IPS DF 6.9 (cell line): ENCODE measurements at places on chromosomes 7 and 10.

GRCh38 chr10:47264797-47265281 lies 35.2 kb upstream of the GDF10 start:
- DNase-seq, result no peak

DNA sequence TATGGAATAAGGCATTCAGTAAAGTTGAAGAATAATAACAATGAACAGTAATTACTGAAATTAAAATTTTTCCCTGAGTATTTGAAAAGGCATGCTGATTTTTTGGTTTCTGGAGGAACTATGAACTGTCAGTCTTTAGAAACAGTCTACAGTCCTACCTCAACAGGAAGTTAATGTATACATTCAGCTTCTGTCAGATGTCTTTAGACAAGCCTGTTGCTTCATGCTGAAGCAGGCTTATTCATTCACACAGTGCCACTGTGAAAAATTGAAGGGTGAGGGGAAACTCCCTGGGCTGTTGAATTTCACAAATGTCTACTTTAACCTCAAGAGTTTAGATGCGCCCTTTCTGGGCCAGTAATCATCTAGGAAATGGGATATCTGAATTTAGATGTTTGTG lies 3.5 kb downstream of the NRF1 start:
- DNase-seq, result no peak

- DNase-seq, result no peak
Measured at GRCh38 chr10:56258378-56258777, 102.7 kb downstream of the ZWINT start.

DNA sequence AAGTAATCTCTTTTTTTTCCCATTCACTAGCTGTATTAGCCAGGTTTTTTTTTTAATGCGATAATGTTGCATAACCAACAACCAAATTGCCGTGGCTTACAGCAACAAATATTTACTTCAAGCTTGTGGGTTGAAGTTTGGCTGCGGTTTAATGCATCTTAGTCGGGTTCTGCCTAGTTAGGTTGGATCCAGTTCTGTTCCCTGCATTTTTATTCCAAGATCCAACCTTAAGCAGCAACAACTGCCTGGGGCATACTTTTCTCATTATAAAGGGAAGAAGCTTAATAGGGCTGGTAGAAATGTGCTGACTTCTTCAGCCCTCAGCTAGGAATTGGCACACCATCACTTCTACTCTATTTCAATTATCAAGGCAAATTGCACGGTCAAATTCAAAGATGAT lies 1115.5 kb upstream of the AUTS2 start:
- no peak for DNase-seq

DNA sequence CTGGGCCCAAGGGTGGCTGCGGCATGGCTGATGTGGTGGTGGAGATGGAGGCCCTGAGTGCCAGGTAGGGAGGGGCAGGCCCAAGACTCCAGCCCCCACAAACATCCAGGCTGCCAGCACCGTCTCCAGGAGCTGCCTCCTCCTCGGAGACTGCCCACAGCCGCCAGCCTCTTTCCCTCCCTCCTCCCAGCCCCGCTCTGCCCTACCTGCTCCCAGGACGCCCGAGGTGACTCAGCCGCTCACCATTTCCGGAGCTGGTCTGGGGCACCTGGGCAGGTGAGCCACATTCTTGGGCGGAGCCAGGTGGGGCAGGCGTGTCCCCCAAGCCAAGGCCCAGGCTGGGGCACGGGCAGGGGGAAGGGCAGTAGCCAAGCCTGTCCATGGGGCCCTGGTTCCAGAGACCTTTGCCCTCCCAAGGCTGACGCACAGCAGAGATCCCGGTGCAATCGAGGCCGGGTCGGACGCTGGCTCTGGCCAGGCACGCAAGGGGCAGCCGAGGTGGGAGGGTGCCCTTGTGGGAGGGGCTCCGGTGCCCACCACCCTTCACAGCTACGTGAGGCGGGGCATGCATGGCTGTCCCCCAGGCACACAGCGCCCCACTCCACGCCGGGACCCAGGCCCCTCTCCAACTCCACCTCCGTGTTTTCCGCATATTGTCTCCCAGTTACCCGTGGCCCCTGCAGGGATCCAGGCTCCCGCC lies 8.8 kb downstream of the ADAP1 start:
- peak; percentile 78 for DNase-seq

DNA sequence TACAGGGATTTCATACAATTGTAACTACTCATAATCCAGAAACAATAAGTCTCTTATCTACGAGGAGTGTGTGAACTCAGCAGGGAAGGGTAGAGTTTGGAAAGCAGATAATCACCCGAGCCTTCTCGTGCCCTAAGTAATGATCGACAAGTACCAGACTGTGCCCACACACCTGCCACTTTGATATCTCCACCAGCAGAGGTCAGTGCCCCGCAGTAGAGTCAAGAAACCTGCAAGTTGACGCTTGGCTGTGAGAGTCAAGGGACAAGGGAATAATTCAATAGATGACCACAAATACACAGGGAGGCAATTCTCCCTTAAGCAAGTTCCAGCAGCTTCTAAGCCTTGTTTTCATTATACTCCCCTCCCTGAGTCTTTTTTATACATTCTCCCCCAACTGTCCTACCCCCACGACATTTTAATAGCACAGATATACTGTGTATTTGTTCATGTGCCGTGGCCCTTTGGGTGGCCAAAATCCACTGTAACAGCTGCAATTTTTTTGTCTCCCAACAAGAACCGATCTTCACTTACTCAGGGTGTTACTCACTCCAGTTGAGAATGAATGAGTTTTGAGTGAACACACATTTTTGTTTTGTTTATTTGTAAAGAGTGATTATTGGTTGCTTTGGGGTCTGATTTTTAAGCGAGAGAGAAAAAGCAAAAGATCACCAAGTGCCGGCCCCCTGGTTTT lies 106.9 kb upstream of the RHEB start:
- no peak for DNase-seq

- DNase-seq, result no peak
Measured at GRCh38 chr10:103905441-103905840, 12.5 kb downstream of the STN1 start.

GRCh38 chr7:151722533-151722932 lies 154.4 kb downstream of the PRKAG2 start:
- DNase-seq, result no peak

DNA sequence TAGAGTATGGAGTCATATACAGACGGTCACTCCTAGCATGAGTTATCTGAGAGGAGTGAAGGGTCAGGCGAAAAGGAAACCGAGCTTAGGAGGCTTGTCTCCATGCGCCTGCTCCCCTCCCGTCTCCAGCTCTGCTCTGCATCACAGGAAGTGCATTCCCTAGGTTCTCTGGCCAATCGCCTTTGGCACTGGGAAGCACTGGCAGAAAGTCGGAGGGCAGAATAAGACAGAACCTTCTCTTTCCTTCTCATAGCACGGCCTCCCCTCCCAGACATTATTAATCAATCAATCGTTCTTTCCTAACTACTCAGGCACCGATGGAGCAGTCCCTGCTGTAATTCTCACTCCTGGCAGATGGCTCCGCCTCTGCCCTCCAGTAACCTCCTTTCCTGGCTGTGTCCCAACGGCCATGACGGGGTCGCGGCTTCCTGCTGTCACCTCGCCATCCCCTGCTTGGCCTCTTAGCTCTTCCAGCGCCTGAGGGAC lies 177.1 kb downstream of the FRMD4A start:
- peak; percentile 7 for DNase-seq

DNA sequence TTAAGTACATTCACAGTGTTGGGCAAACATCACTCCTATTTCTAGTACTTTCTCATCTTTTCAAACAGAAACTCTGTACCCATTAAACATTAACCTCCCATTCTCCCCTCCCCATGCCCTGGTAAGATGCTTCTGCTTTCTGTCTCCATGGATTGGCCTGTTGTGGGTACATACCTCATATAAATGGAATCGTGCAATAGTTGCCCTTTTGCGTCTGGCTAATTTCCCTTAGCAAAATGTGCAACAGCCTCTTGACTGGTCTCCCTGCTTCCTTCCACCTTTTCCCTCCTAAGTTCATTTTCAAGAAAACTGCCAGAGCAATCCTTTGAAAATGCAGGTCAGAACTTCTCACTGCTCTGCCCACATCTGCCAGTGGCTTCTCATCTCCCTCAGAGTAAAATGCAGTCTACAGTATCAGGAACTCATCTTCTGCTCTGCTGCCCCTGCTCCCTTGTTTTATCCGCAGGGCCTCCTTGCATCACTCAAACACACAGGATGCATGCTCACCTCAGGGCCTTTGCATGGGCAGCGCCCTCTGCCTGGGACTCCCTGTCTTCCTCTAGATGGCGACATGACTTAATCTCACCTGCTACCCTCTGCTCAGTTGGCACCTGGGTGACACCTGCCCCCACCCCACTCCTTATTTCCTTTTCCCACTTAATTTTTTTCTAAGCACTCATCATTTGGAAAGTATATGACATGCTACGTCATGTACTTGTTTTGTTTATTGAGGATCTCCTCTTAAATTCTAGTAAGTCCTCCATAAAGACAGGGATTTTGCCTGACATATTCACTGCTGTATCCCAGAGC lies 44.3 kb upstream of the ECHDC3 start:
- no peak for DNase-seq

GRCh38 chr10:42753126-42753506 lies 29.5 kb upstream of the BMS1 start:
- DNase-seq, result peak; percentile 64

DNA sequence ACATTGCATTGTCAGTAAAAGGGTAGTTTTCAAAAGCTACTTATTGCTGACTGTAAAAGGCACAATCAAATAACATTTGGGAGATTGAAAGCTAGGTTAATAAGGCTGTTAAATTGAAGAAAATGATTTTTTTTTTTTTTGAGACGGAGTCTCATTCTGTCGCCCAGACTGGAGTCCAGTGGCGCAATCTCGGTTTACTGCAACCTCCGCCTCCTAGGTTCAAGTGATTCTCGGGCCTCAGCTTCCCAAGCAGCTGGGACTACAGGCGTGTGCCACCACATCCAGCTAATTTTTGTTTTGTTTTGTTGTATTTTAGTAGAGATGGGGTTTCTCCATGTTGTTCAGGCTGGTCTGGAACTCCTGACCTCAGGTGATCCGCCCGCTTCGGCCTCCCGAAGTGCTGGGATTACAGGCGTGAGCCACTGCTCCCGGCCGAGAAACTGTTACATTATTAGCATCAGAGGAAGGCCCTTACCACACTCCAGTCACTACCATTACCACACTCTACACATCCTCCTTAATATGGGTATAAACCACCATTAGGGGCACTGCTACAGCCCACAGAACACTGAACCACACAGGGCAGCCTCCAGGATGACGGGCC lies 1.0 kb downstream of the CYP51A1 start:
- DNase-seq, result no peak

DNA sequence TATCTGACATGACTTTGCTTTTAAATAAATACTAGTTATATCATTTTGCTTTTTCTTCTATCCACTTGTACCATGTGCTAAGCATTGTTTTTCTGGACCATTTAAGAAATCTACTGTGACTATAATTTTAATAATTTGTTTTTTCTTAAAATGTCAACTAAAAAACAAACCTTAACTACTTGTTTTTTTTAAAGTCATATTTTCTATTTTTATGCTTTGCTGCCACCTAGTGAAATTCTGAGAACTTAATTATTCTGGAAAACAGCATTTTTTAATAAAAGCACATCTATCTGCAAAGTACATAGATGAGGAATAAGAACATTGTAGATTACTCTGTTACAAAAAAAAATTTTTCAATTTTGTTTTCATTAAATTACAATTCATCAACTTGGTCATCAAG lies 47.4 kb downstream of the ORC5 start:
- no peak for DNase-seq

DNA sequence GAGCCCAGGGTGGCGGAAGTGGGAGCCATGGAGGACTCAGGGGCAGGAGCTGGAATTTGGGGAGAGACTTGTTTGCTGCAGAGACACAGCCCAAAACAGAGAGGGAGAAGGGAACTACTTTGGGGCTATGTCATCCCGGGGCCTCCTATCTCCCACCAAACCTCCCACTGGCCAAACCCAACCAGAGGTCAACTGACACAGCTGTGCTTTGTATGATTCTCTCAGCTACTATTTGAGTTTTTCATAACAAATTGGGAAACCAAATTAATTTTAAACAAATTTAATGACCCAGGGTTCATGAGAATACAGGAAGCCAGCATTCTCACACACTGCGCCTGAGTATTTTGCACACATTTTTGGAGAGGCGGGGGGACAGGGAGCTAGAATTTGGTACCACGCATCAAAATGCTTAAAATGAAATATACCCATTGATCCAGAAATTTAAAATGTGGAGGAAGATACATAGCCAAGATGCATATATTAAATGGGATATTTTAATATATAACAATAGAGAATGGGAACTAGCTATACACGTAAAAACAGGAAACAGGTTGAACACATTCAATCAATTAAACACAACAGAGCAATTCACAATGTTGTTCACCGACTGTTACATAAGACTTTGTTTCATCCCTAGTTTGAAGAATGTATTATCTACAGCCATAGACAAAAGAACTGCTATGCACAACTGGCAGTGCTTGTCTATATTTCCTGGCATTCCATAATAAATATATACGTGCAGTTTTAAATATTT lies 105.3 kb downstream of the PARD3 start:
- no peak for DNase-seq

DNA sequence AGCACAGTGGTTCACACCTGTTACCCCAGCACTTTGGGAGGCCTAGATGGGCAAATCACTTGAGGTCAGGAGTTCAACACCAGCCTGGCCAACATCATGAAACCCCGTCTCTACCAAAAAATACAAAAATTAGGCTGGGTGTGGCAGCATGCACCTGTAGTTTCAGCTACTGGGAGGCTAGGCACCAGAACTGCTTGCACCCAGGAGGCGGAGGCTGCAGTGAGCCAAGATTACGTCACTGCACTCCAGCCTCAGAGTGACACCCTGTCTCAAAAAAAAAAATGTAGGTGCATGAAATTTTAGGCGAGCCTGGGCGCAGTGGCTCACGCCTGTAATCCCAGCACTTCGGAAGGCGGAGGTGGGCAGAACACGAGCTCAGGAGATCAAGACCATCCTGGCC lies 9.6 kb downstream of the BCL7B start:
- no peak for DNase-seq

GRCh38 chr7:114789871-114790311 lies 132.0 kb upstream of the MDFIC start:
- no peak for DNase-seq

- no peak for DNase-seq
Measured at GRCh38 chr7:82036146-82036886, 266.5 kb upstream of the HGF start.

GRCh38 chr10:97784200-97784810 lies 12.5 kb upstream of the SFRP5 start:
- no peak for DNase-seq

- DNase-seq, result no peak
Measured at GRCh38 chr7:6446838-6447580, 745 bp downstream of the DAGLB start.

DNA sequence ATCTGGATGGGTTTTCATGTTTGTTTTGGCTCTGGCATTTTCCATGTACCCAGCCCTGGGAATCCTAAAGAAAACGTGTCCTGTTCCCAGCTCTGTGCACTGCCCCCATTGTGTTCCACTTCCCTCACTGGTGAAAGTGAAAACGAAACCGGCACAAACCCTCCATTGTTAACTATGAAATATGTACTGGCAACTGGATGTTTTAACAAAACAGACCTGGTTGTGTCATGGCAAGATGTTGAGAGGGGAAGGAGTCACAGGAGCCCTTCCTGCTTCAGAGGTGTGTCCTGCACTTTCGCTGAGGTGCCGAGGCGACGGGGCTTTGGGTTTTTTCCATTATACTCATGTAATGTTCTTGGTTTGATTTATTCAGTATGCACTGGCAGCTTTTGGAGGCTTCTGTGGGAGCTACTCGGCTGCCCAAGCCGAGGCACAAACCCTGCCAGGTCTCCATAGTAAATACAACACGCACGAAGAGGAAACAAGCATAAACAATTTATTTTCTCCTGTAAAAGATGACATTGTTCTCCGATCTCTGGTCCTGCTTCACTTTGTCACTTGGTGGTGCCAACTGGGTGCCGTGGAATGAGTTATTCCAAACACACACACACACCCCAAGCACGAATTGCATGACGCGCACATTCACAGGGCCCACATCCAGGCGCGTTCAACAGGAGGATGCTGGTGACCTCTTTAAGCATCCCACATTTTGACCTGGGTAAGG lies 118.2 kb downstream of the CDK6 start:
- DNase-seq, result no peak
